ENCODE measurements at places on chromosomes 5 and 9.

DNA sequence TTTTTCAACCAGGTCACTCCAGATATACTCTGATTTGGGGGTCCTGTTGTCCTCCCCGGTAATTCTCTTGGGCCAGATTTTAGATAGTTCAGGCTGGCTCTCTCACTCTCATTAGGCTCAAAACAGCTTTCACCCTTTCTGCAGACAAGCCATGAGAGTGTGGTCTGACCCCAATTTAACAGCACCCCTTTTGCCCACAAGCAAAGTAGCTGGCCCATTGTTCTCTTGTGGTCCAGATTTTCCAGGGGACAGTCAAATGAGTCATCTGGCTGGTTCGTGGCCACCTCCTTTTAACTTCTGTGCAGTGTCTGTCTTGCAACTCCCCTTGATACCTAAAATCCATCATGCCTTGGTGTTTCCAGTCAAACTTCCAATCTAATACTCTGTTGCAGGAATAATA lies 16.5 kb downstream of the BHMT2 start:
- no peak for DNase-seq

GRCh38 chr9:134811079-134811672 lies 69.4 kb upstream of the FCN2 start:
- DNase-seq = no peak

DNA sequence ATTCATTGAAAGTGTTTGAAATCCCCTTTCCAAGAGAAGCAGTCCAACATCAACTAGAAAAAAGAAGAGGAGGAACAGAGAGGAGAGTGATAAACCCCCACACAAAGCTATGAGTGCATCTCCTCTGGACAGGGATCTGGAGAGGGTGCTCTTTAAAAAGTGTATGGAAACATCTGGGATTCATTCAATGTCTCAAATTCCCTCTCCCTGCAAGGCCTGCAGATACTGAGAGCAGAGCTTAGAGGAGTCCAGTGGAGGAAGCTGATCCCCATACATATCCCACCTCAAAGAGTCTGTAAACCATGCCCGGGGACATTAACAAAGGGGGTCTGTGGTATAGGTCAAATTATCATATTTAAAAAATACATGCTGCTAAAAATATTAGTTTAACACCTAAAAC lies 2.2 kb downstream of the SPOCK1 start:
- no peak for DNase-seq

GRCh38 chr9:72863456-72864094 lies 89.3 kb downstream of the ALDH1A1 start:
- no peak for DNase-seq

- DNase-seq = no peak
These were observed 141.1 kb upstream of the RASEF start for GRCh38 chr9:83204047-83204446.

DNA sequence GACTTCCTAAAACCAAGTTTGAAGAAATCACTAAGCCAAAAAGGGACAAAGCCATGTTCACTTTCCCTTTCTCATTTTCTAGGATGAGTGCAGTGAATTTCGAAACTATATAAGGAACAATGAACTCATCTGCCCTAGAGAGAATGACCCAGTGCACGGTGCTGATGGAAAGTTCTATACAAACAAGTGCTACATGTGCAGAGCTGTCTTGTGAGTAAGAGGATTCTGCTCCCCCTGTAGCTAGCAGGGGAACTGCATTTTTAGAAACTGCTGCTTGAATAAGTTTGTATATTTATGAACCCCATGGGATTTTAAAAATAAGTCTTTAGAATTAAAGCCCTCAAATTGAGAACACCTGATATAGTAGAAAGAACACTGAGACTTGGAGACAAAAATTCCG lies 42.7 kb upstream of the SPINK14 start:
- DNase-seq = no peak

DNA sequence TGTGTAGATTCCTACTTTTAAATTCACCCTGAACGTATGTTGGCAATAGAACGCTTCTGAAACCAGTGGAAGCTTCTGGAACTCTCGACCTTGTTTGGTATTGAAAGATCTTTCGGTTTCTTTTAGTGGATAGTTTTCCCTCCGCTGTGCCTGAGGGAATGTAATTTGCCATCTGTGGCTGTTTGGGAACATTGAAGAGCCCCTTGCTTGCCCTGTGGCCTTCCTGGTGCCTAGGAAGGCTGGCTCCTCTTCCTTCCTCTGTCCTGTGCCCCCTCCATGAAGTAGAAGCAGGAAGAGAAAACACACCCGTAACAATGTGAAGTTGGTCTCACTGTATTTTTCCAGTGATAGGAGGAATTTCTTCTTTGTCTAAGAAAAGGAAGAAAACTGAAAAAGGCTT lies 274.3 kb downstream of the AOPEP start:
- DNase-seq = no peak

DNA sequence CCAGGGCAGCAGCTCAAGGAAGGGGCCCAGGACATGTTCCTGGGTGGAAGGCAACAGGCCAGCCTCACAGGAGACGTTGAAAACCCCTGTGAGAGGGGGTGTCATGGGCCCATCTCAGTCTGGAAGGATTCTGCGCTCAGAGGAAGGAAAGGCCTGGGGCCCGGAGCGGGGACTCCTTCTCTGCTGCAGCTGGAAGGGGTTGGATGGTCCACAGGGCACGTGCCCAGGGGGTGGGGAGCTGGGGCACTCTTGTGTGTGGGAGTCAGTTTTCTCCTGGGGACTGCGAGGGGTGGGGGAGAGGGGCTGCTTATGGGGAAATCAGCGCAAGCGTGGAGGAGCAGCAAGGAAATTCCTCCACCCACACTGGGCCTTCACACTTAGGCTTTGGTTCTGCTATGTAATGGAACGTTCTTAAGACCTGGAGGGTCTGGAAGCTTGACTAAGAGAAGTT lies 2.9 kb upstream of the LPCAT1 start:
- DNase-seq = peak; percentile 46

- DNase-seq = no peak
These were observed 31.0 kb upstream of the SHISAL2B start for GRCh38 chr5:64659289-64659688.

- no peak for DNase-seq
These were observed 77.3 kb upstream of the MAP3K1 start for GRCh38 chr5:56737951-56738606.

- no peak for DNase-seq
These were observed 289.7 kb upstream of the TMEM161B start for GRCh38 chr5:88558366-88558765.

DNA sequence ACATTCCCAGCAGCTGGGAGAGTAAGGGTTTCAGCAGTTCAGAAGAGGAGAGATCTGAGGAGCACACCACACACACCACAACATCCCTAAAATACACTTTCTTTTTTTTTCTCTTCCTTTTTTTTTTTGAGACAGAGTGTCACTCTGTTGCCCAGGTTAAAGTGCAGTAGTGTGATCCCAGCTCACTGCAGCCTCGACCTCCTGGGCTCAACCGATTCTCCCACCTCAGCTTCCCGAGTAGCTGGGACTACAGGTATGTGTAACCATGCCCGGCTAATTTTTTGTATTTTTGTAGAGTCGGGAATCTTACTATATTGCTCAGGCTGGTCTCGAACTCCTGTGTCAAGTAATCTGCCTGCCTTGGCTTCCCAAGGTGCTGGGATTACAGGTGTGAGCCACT lies 9.7 kb upstream of the UBAP1 start:
- no peak for DNase-seq

Data from sigmoid colon (tissue), 7 donors.